ENCODE measurements at places on chromosomes 11 and 22.

DNA sequence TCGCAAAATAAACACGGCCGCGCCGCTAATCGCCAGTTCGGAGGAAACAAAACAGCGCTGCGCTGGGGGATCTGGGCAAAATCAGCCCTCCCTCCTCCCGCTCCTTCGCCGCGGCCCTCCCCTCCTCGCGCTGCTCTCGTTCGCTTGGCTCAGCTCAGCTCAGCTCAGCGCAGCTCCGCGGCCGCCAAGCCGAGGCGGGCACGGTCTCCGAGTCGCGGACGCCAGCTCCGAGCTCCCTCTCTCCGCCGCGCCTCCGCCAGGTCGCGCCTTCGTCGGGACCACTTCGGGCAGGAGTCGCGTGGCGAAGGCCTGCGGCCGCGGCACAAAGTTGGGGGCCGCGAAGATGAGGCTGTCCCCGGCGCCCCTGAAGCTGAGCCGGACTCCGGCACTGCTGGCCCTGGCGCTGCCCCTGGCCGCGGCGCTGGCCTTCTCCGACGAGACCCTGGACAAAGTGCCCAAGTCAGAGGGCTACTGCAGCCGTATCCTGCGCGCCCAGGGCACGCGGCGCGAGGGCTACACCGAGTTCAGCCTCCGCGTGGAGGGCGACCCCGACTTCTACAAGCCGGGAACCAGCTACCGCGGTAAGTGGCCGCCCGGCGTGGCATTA, at the start of gene SPON1:
Gene SPON1 (plus strand): TSS at position 162 of the 607 bp plus-strand sequence. CDS start 182 bp downstream, at position 344.
- no peak for DNase-seq

GRCh38 chr22:33650244-33650643, 270.0 kb downstream of the LARGE1 start:
- no peak for DNase-seq

GRCh38 chr11:57900320-57900719, 123.4 kb upstream of the OR9Q1 start:
- no peak for DNase-seq

DNA sequence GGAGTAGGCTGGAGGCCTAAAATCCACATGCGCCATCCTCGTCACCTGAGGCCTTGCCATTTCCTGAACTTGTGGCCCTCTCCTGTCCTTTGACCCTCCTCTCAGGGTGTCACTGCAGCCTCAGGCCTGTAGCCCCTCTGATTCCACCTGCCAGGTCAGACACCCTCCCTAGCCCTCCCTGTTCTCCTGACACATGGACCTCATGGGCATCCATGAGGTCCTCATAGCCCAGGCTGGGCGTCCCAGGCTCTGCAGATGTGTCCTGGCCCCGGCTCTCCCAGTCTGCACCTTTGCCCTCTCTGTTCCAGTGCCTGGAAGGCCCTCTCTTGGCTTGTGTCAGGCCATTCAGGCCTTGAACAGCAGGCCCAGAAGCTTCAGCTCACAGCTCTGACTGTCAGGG, 15.8 kb downstream of the RAB36 start:
- DNase-seq = no peak

GRCh38 chr11:46981436-46981835, 44.9 kb downstream of the CSTPP1 start:
- peak; percentile 17 for DNase-seq
